Activated CD4-positive, alpha-beta T cell treated with anti-CD3 and anti-CD28 coated beads, Interleukin-2, amount 50 U/mL, for 24 hours (primary cell): ENCODE measurements at places on chromosomes 7 and 10.

GRCh38 chr7:72391821-72392377, 20.2 kb downstream of the CALN1 start:
- DNase-seq: no peak

DNA sequence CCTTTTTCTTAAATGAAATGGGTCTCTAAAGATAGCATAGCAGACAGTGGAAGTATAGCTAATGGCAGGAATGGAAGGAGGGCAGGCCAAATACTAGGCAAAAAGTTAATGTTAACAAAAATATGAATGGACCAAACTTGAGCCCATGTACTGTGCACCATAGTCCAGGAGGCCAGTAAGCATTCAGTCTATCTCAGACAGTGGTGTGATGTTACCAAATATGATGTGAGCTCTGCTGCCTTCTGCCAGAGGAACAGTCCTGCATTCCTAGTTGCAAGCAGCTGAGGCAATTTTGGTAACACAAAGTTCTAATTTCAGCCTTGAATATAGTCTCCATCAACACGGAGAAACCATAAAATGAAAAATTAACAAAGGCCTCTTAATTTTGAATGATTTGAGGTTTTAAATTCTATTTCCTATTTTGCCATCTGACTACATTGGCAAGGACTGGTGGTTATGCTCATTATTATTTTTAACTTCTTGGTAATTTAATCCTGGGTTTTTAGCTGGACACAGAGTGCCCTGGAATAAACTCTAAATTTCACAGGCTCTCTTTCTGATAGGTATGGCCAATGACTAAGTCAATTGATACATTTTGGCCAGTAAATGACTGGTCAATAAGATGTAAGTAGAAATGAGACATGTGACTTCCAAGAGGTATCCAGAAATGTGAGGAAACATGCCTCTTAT, 317.0 kb upstream of the MYO3A start:
- DNase-seq: no peak

DNA sequence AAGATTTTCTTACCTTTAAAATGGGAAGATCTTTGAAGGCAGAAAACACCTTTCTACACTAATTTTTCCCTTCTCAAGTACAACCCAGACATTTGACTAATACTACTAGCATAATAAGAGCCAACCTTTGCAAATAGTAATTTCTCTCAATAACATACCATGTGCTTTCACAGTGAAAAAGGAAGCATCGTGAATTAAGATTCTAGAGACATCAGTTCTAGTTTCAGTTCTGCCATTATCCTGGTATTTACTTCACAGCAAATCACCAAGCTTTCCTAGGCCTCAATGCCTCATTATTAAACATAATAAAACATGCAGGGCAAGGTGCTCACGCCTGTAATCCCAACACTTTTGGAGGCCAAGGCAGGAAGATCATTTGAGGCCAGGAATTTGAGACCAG, 24.9 kb downstream of the GSAP start:
- no peak for DNase-seq

GRCh38 chr7:76326646-76327233, 24.3 kb downstream of the HSPB1 start:
- no peak for DNase-seq

- DNase-seq: no peak
Observed at GRCh38 chr7:5441840-5442503, 18.3 kb upstream of the TNRC18 start.

GRCh38 chr7:111210996-111211395, 120.1 kb downstream of the LRRN3 start:
- no peak for DNase-seq

DNA sequence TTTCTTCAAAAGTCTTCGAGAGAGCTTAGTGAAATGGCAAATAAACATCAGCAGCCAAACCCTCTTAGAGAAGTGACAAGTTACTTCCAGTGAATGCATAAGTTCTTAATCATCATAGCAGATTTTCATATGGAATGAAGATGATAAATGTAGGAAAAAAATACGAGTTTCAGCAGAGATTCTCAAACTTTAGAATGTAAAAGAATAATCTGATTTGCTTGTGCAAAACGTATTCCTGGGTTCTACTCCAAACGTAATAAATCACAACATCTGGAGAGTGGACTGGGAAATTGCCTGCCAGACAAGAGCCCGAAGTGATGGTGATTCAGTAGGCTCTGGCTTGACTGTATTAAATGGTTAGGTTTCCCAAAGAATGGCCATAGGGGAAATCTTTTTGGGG, 62.2 kb downstream of the AKR1E2 start:
- no peak for DNase-seq

DNA sequence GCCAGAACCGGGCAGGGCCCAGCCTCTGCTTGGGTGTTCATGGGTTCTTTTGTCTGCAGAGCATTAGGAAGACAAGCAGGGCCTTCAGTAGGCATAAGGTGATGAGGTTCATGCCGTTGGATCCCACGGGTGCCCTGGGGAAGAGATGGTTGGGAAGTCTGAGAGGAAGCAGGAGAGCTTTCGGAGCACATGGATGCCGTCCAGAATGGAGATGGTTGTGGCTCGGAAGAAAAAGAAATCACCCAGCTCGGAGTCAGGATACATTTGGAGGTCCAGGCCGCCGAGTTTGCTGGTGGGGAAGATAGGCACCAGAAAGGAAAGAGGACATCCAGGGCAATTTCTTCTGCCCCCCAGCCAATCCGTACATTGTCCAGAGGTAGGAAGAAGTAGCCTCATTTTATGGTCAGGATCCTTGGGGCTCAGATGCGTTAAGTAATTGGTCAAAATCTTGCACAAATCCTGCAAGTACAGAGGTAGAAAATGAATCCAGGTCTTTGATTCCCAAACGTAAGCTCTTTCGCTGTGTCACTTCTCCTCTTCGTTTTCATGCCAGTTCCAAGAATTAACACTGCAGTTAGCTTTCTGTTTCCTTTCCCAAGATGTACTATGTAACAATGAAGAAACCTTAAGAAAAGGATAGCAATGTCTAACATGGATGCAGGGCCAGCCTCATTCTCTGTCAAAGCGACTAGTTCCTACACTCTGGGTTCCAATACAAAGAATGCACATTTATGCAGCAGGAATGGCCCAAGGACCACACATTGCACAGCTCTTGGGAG, 147.8 kb upstream of the KLF6 start:
- no peak for DNase-seq
